CD8-positive, alpha-beta memory T cell (primary cell): ENCODE measurements at places on chromosomes 5 and 9. TPM values are rescaled to one million over a fixed set of nuclear protein-coding genes. Genes with fewer than 3 reads are reported as not detected.

DNA sequence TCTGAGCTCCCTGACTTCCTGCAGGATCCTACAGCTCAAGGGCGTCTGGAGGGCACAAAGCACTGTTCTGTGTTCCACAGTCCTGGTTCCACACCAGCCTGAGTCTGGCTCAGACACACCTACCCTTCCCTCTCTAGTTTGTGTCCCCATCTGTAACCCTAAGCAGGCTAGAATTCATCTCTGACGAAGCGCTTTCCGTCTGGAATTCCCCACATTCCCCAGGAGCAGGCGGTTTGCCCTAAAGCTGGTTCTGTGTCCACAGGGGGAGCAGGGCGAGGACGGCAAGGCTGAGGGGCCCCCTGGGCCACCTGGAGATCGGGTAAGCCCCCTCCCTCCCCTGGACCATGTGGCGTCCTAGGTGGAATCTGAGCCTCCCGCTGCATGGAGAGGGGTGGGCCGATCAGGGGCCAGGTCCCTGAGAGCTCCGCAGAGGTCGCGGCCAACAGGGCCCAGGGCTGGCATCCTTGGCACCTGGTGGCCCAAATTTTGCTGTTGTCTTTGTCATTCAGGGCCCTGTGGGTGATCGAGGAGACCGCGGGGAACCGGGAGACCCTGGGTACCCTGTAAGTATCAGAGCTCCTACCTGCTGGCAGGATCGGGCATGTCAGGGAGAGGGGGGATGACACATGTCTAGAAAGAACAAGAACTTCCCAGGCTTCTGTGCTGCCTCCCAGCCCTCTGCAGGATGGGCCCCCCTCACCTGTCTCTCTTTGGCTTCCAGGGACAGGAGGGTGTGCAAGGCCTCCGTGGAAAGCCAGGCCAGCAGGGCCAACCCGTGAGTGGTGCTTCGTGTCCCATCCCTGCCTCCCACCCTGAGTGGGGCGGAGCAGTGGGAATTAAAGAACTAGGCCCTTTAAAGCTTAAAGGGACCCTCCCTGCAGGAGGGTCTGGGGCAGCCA lies 34.5 kb upstream of the ORM1 start:
- H3K27me3 ChIP-seq: peaks cover 4% of the 10 kb centered on the region
- H3K4me1 ChIP-seq: no peaks in the 10 kb centered on the region
- peak; percentile 32 for DNase-seq
- H3K27ac ChIP-seq: no peak overlapping the region
- no peaks in the 10 kb centered on the region for H3K36me3 ChIP-seq
- no peak overlapping the region for H3K4me3 ChIP-seq

The FAM174A gene
- 10.4 TPM for total RNA-seq

The UHRF2 gene
- 50.8 TPM for total RNA-seq

GRCh38 chr5:143986516-143987212 lies 174.7 kb downstream of the HMHB1 start:
- no peaks in the 10 kb centered on the region for H3K4me1 ChIP-seq
- no peak overlapping the region for H3K27ac ChIP-seq
- H3K4me3 ChIP-seq: no peak overlapping the region
- H3K36me3 ChIP-seq: no peaks in the 10 kb centered on the region

The HMCN2 gene
- total RNA-seq: not detected

DNA sequence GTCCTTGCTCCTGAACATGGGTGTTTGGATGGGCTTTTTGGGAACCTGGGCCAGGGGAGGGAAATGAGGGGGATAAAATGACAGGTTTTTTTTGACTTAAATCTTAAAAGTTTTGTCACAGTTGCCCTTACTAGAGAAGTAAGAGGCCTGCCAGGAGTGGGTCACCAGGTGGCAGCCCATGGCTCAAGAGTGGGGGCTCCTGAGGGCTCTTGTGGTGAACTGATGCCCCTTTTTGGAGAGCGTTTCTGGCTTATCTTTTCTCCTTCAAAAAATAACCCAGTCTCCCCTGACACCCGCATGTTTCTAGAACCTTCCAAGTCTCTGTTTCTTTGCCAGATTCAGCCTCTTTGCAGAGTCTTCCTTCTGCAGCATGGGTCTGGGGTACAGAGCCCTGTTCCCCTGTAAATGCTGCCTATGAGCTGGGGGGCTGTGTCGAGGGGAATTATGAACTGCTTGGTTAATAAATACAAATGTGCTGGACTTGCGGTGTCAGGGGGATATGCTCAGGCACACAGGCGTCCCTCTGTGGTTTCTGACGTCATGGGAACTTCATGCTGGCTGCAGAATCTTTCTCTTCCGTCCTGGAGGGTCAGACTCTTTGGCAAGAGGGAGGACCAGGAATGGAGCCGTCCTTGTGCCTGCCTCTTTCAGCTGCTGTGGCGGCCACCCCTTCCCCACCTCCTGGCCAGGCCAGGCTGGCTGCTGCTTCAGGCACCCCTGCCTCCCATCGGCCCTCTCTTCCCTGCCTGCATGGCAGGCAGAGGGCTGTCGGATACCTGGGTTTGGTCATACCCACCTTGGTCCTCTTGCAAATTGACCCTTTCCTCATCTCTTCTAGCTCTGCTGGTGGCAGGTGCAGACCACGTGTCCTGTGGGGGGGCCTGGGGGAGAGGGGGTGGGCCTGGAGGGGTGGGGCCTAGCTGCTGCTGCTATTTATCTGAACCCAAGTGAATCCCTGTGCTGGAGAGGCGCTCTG lies 30.1 kb downstream of the PTPA start:
- peak overlapping the region; percentile 95 for H3K27ac ChIP-seq
- DNase-seq: no peak
- peaks cover 21% of the 10 kb centered on the region for H3K36me3 ChIP-seq

DNA sequence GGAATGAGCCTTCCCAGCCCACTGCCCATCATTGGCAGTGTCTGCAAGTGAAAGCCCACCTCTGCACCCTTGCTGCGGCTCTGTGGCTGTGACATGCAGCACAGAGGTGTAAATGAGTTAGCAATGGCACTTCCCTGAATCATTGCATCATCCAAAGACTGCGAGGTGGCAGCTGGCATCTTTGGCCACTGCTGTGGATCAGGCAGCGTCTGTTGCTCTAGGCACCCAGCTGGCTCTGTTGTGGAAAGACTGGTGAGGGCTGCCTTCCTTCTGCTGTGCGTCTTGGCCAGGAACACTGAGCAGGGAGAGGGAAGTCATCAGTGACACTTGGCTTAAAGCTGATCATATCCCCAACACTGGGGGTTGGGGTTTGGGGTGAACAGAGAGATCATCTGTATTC lies 64.5 kb downstream of the MFAP3 start:
- no peak for DNase-seq
- no peaks in the 10 kb centered on the region for H3K27me3 ChIP-seq
- H3K4me3 ChIP-seq: no peak overlapping the region

The ANKRD34B gene
- not detected for total RNA-seq

The CRB2 gene
- total RNA-seq: not detected

The LTC4S gene
- total RNA-seq: 1.0 TPM

The INSL6 gene
- not detected for total RNA-seq

The STOML2 gene
- total RNA-seq: 258 TPM

The GFRA3 gene
- total RNA-seq: not detected

GRCh38 chr5:5182508-5183188 lies 42.5 kb downstream of the ADAMTS16 start:
- no peaks in the 10 kb centered on the region for H3K36me3 ChIP-seq
- no peak for DNase-seq
- H3K27ac ChIP-seq: no peak overlapping the region
- no peaks in the 10 kb centered on the region for H3K27me3 ChIP-seq
- H3K4me1 ChIP-seq: no peaks in the 10 kb centered on the region

- H3K4me3 ChIP-seq: no peak overlapping the region
- no peaks in the 10 kb centered on the region for H3K27me3 ChIP-seq
- H3K4me1 ChIP-seq: peaks cover 21% of the 10 kb centered on the region
- no peaks in the 10 kb centered on the region for H3K36me3 ChIP-seq
Observed at GRCh38 chr5:143691287-143691944, 120.5 kb upstream of the HMHB1 start.

DNA sequence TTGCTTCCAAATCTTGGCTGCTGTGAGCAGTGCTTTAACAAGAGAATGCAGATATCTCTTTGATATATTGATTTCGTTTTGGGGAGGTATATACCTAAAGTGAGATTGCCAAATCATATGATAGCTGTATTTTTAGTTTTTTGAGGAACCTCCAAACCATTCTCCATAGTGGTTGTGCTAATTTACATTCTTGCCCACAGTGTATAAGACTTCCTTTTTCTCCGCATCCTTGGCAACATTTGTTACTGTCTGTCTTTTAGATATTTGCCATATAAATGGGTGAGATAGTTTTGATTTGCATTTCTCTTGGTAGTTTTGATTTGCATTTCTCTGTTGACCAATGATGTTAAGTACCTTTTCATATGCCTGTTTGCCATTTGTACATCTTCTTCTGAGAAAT lies 10.0 kb upstream of the PLK2 start:
- no peaks in the 10 kb centered on the region for H3K27me3 ChIP-seq
- DNase-seq: no peak
- H3K36me3 ChIP-seq: no peaks in the 10 kb centered on the region

GRCh38 chr9:134223091-134223490 lies 58.7 kb upstream of the RNU6ATAC start:
- H3K4me3 ChIP-seq: no peak overlapping the region
- no peaks in the 10 kb centered on the region for H3K27me3 ChIP-seq
- peak; percentile 27 for DNase-seq
- H3K27ac ChIP-seq: no peak overlapping the region
- H3K36me3 ChIP-seq: no peaks in the 10 kb centered on the region

GRCh38 chr5:38557308-38557710 lies 863 bp upstream of the LIFR start:
- DNase-seq: no peak
- H3K4me1 ChIP-seq: no peaks in the 10 kb centered on the region
- H3K4me3 ChIP-seq: peak overlapping the region; percentile 53
- H3K27me3 ChIP-seq: peaks cover 41% of the 10 kb centered on the region
- peak overlapping the region; percentile 21 for H3K27ac ChIP-seq
- no peaks in the 10 kb centered on the region for H3K36me3 ChIP-seq

DNA sequence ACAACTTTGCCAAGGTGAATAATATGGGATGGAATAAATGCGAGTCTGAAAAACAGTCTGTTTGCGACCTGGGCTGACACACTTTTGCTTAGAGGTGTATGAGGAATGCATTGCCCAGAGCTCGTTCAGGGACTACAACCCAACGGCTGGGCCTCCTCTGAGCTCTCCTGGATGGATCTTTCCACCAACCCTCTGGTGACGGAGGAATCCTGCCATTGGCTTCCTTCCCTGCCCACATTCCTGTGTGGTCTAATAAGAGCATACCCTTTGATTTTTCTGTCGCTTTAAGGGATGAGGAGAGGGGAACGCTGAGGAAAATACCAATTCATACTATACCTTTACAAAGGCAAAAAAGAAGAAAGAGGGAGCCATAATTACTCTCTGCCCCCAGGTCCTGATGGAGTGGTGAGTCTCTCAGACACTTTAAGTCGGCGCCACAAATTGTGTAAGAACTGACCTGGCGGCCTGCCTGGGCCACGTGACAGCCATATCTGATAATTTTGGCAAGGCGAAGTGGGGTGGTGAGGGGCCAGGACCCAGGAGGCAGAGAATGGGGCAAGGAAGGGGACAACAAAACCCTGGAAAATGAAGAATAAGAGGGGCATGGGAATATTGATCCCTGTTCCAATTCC lies 265.2 kb upstream of the MSX2 start:
- DNase-seq: no peak
- no peaks in the 10 kb centered on the region for H3K4me1 ChIP-seq
- no peaks in the 10 kb centered on the region for H3K36me3 ChIP-seq
- H3K4me3 ChIP-seq: no peak overlapping the region
- no peaks in the 10 kb centered on the region for H3K27me3 ChIP-seq

The PCDHGB1 gene
- not detected for total RNA-seq

DNA sequence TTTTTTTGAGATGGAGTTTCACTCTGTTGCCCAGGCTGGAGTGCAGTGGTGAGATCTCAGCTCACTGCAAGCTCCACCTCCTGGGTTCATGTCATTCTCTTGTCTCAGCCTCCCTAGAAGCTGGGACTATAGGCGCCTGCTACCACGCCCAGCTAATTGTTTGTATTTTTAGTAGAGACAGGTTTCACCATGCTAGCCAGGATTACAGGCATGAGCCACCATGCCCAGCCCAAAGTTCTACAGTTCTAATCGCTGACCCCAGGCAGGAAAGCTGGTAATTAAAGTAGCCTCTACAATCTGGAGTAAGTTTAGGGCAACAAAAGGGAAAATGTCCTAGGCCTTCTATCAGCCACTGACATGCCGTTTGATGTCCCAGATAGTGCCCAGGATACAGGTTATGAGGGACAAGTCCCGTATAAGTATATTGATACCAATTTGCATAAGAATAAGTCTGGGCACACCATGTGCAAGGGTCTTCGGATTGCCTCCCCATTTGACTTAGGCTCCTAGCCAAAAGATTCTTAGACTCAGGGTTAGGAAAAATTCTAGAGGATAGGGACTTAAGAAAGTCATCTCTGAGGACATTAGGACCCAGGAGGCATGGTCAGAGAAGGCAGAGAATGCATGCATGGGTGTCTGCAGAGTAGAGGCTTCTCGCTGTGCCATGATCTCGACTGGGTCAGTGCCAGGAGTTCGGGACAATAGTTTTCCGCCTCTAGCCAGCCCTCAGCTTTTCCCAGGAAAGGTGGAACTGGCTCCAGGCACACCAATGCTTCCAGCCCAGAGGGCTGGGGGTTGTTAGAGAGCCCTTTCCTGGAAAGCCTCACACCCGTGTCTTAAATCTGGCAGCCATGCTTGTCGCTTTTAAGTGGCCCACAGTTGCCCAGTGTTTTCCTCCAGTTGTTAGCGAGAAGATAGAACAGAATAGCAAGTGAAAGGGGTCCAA lies 1111.1 kb downstream of the TAF11L14 start:
- H3K36me3 ChIP-seq: no peaks in the 10 kb centered on the region
- DNase-seq: peak; percentile 9
- no peaks in the 10 kb centered on the region for H3K27me3 ChIP-seq
- peak overlapping the region; percentile 76 for H3K27ac ChIP-seq

DNA sequence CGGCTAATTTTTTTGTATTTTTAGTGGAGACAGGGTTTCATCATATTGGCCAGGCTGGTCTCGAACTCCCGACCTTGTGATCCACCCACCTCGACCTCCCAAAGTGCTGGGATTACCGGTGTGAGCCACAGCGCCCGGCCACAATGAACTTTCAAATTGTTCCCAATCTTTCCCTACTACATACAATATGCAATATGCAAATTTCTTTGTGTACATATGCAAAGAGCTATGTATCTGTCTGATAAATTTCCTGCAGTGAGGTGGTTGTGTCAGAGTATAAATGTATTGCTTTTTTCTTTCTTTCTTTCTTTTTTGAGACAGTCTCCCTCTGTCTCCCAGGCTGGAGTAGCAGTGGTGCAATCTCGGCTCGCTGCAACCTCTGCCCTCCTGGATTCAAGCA lies 48.8 kb upstream of the PLPP1 start:
- no peaks in the 10 kb centered on the region for H3K27me3 ChIP-seq
- no peaks in the 10 kb centered on the region for H3K4me1 ChIP-seq
- H3K36me3 ChIP-seq: no peaks in the 10 kb centered on the region
- DNase-seq: no peak
- no peak overlapping the region for H3K4me3 ChIP-seq
